ENCODE measurements at places on chromosomes 4 and X.

DNA sequence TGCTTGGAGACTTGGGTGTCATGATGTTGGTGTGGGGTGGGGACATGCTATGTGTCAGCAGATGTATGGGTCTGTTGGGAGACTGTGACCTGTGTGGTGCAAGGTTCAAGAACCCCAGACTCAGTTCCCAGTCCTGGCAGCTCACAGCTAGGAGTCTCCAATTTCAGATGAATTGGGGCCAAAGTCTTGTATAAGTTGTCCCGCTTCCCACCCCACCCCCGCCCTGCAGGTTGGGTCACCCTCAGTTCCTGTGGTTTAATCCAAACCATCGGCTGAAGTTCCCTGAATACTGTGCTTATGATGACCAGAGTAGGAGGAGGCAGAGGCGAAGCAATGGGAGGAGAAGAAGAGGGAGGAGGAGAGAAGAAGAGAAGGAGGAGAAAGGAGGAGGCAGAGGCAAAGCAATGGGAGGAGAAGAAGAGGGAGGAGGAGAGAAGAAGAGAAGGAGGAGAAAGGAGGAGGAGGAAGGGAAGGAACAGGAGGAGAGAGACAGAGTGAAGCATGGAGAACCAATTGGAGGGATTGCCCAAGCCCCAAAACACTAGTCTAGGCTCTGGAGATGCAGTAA, 112.6 kb downstream of the EFNB1 start:
- no peak for DNase-seq

DNA sequence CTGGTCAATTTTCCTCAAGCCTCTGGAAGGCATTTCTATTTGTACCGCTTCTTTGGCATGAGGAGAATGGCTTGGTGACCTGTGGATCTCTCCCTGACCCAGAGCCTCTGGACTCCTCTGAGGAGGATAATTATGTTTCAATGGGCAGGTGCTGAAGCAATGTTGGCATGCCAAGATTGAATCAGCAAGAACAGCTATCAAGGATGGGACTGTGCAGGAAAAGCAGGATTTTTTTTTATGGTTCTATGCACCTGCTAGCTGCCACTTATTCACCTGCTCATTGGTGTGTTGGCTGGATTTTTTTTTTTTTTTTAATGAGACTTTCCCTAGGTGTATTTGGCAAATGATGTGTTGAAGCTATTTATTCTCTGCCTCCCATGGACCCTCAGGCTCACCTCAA, 821.2 kb downstream of the RPA4 start:
- no peak for DNase-seq

- DNase-seq = no peak
Measured at GRCh38 chrX:133850399-133850798, 135.0 kb downstream of the GPC3 start.

DNA sequence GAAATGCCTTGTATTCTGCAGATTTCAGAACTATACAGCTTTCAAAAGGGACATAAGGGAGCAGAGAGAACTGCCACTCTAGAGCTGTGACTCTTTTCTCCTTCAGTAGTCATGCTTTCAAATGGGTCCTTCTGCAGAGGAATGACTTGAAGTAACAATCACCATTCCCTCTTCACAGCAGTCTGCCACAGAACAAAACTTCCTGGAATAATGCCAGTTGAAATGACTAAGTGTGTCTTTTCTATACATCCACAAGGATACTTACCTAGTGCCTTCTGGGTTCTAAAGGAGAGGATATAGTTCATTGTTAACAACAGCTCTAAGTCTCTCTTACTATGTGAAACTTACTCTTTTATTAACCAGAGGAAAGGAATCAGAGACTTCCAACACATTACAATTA, 515.4 kb upstream of the ATOH1 start:
- DNase-seq = no peak

- peak; percentile 31 for DNase-seq
Measured at GRCh38 chr4:38857354-38858096, 908 bp upstream of the TLR6 start.

DNA sequence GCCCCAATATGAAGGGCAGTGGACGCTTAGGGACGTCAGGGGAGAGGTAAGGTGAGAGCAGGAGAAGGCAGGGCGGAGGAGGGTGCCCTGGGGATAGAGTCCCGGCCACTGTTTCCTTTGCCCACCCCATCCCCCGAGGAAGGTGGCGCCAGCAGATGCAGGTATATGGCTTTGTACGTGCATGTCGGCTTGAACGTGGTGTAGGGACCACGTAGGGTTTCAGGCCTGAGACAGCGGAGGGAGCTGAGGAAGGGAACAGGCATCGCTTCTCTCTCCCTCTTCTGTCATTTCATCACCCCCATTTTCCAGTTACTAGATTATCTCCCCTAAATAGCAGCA, 97.9 kb downstream of the PHKA2 start:
- no peak for DNase-seq

DNA sequence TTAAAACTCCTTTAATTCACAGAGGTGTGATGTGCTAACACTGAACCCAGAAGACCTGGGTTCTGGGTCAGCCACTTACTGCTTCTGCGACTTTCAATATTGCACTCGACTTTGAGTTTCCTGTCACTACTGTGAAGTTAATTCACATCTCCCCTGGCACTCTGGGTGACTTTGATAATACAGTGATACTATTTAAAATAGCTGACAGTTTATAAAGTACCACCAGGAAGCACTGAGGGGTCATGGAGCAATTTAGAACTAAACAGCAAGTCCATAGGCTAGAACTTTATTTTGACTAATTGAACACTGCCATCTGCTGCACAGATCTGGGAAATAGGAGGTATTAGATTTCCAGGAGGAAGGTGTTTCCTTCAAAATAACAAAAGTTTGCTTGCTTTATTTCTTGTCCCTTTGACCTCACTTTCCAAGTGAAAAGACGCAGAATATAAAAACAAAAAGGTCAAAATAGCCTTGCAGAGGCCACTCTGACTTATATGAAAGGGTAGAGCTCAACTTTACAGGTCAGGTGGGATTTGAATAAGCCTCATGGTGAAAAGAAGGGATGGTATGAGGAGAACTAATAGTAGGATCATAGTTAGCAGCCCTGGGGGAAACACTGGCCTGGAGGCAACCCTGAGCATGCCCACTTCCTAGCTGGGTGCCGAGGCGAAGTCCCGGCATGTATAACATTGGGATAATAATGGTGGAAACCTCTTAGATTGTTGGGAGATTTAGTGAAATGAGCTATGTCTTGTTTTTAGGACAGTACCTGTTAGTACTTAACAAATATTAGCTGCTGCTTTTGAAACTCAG, 53.4 kb downstream of the ZNF518B start:
- no peak for DNase-seq

DNA sequence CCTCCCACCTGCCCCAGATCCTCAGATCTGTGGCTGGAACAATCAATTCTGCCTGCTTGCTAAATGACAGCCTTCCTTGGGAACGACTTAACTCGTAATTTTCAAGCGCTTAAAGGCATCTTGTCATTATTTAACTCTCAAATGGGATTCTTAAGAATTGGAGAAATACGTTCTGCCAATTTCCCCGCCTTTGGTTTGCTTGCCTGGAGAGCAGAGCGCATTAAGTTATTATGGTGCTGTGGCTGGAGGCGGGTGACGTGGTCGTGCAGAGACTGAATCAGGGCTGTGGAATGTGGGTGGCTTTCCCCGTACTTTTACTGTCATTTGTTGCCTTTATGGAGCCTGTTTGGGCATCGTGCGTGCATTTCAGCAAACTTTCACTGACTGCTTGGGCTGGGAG, 78.9 kb upstream of the PSAPL1 start:
- DNase-seq = no peak

DNA sequence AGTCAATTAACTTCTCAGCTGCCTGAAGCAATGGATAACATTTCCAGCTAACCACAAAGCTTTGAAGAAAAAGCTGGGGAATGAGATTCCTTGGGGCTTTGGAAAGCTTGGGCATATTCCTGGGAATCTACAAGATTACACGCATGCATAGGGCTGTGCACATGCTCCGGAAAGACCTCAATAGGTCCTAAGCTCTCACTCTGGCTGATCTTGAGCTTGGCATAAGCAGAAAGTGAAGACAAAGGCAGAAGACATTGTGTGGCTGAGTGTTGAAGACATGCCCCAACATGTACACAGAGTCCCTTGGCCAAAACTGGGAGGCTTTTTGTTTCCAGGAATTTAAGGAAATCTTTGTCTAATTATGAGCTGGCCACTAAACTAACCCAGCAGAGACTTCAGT, 31.2 kb downstream of the ATG4A start:
- no peak for DNase-seq

DNA sequence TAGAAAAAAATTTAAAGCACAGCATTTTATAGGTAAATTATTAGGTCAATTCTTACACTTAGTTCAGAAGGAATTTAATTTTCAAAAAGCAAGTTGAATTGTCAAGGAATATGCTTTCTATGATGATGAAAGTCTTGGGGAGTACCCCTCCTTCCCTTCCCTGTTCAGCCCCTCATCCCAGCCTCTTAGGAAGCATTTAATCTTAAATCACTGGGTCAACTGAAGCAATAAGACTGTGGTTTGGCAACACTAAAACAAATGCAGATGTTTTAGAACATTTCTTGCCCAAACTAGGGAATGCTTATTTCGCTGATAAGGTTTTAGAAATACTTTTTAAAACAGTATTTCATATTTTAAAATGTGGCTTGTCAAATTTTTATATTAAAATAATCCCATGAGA, 19.1 kb upstream of the ARSJ start:
- DNase-seq = no peak

- DNase-seq = no peak
Measured at GRCh38 chr4:124633285-124633941, 79.1 kb downstream of the ANKRD50 start.

GRCh38 chrX:44314259-44314734, 29.2 kb downstream of the EFHC2 start:
- DNase-seq = no peak

- DNase-seq = no peak
Measured at GRCh38 chrX:109818976-109819375, 85.9 kb upstream of the ACSL4 start.

- DNase-seq = no peak
Measured at GRCh38 chr4:76550966-76551780, 116.1 kb downstream of the SHROOM3 start.
